ENCODE measurements at places on chromosomes 16 and 17.

DNA sequence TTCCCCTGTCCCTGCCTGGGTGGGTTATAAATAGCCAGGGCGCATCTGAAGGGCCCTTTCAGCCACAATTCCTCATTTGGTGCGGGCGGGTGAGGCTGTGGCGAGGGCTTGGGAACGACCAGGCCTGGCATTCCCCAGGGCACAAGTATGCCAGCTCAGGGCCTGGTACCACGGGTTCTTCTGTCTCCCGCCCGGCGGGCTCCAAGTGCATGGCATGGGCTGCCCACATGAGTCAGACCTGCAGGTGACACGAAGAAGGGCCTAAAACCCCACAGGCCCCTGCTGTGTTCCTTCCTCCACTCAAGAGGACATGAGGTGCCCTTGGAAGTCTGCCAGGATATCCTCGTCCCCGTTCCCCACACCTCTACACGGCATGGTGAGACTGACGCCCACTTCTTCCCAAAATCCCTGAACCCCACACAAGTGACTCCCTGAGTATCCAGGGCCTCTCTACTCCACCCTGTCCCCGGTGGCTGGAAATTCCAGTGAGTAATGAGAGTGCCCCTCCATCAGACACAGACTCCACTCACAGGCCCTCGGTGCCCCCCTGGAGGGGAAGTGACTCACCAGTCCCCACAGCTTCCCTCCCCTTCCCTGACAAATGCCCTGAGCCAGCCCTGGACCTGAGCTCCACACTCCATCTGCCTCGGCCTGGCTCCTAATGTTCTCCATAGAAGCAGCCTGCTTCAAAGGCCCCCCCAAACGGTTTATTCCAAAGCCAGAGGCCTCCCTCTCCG is 68.8 kb downstream of the ABR start:
- DNase-seq, result peak; percentile 97

DNA sequence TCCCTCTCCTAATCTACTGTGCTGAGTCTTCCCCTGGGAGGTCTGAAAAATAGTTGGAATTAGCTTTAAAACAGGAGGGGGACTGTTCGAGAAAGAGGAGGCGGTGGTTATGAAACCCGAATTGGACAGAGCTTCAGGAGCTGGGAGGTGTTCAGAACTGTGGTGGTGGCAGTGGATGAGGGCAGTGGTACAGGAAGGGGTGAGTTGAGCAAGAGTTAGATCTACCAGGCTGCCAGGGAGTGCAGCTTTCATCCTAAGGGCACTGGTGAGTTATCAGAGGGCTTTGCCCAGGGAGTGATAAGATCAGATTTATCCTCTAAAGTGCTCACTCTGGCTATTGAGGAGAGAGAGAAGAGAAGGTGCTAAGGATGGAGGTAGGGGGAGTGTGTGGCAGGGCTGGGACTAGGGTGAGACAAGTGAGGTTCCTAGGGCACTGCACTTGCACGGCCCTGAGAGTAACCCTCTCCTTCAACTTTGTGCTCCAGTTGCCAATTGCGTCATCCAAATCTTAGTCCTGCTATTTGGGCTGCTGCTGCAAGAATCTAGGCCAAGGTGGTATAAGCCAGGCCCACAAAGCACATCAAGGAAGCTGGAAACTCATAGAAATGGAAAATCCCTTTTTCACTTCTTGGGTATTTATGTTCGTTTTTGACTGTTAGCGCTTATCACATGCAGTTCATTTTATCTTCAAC is 540.3 kb downstream of the XYLT1 start:
- DNase-seq, result no peak

DNA sequence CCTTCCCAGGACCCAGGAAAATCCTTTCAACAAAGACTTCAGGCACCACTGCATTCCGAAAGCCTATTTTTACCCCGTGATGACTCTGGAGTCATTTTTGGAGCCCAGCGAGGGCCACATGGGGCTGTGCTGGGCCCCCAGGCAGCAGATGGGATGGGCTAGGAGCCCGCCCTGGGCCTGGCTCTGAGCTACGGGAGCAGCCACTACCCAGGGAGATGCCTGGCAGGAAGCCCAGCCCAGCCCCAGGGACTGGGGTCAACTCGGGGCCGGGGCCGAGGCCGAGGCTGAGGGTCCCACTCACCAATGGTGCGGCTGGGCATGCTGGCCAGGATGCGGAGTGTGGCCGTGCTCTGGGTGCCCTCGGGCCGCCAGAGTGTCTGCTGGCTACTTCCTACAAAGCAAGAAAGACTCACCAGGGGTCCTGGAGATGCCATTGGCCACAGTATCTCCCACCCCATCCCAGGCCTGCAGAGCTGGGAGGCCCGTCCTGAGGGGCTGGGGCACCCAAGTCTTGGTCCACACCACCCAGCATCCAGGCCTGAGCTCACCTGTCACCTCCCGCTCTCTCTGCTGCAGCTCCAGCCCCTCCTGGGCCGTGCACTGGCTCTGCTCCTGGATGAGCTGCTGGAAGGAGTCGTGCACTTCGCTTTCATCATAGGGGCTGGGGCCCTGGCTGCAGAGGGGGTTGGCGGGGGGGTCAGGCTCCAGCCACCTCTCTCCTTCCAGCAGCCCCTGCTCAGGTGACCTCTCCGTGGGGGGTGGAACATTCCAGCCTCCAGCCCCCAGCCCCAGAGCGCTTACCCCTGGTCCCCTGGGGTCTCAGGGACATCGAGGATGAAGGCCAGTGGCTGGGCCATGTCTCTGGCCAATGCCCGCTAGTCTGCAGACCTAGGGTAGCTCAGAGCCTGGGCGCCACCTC is 2.3 kb downstream of the TMC6 start:
- DNase-seq, result no peak

GRCh38 chr16:11414815-11415775 is 69.8 kb downstream of the RMI2 start:
- no peak for DNase-seq

GRCh38 chr16:25575363-25575762 is 116.4 kb upstream of the HS3ST4 start:
- no peak for DNase-seq

GRCh38 chr16:6374821-6375220 is 957.8 kb upstream of the RBFOX1 start:
- no peak for DNase-seq

DNA sequence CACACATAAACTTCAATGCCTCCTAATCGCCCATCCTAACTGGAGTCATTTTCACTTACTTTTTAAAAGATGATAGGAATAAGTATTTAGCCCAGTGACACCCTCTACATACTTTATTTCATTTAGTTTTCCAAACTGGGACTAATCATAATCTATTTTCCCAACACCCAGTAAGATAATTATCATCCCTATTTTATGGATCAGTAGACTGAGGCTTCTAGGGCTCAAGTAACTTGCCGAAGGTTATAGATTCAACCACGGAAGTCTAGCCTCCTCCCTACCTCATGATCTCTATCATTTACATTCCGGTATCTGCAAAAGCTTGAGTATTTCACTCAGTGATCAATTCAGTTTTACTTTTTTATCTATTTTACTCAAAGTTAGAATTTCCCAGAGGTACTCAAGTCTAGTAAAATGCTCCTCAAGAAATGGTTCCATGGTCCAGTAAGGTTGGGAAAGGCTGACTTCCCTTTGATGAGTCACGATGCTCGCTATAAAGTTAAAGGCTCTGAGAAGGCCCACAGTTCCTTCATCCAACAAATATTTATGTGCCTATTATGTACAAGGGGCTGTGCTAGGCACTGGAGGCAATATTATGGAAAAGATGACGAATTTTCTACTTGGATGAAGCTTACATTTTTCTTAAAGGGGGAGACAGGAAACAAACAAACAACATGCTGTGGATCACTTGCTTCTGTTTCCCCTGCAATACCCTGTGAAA is 75.1 kb downstream of the TOX3 start:
- no peak for DNase-seq

DNA sequence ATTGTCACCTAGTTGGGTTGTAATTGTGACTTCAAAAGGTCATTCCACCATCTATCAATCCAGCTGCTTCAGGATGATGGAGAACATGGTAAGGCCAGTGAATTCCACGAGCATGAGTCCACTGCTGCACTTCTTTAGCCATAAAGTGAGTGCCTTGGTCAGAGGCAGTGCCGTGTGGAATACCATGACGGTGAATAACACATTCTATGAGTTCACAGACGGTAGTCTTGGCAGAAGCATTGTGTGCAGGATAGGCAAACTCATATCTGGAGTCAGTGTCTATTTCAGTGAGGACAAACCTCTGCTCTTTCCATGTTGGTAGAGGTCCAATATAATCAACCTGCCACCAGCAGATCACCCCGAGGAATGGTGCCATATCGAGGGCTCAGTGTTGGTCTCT is 650.9 kb downstream of the KCNJ2 start:
- DNase-seq, result peak; percentile 83

GRCh38 chr17:35713069-35713728 is 18.2 kb upstream of the RASL10B start:
- DNase-seq, result peak; percentile 92

- DNase-seq, result no peak
These were observed 77.1 kb downstream of the MMD start for GRCh38 chr17:55344514-55344997.

GRCh38 chr16:53087101-53087500 is 32.3 kb downstream of the CHD9 start:
- DNase-seq, result no peak

GRCh38 chr17:50157891-50158290 is 7.4 kb upstream of the PPP1R9B start:
- DNase-seq, result no peak

DNA sequence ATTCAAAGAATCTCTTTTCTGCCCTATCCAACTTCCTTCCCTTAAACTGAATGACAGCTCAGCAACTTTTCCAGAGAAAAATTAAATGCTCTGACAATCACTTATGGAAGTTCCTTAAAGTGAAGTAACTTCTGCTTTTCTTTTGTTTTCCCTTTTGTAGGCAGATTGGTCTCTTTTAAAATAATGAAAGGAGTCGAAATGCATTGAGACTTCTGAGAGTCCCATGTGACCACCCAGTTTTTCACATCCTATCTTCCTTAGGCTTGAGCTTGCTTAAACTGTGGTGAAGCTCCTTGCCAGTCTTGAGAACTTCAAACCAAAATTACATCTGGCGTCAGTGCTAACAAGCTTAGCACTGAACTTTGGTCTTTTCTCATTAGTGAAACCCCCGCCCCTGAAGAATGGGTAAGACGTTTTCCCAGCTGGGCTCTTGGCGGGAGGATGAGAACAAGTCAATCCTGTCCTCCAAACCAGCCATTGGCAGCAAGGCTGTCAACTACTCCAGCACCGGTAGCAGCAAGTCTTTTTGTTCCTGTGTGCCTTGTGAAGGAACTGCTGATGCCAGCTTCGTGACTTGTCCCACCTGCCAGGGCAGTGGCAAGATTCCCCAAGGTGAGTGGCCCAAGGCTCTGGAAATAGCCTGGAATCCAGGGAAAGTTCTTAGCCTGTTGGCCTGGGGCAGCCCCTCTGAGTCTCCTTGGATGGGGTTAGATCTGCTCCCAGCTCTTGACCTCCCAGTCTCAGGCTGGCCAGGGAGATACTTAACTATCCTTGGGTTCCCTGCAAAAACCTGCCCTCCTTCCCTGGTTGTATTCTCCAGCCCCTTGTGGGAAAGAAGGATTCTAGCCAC is 1.2 kb downstream of the TMEM106A start:
- no peak for DNase-seq

GRCh38 chr16:82067042-82067803 is 32.2 kb downstream of the HSD17B2 start:
- DNase-seq, result no peak

DNA sequence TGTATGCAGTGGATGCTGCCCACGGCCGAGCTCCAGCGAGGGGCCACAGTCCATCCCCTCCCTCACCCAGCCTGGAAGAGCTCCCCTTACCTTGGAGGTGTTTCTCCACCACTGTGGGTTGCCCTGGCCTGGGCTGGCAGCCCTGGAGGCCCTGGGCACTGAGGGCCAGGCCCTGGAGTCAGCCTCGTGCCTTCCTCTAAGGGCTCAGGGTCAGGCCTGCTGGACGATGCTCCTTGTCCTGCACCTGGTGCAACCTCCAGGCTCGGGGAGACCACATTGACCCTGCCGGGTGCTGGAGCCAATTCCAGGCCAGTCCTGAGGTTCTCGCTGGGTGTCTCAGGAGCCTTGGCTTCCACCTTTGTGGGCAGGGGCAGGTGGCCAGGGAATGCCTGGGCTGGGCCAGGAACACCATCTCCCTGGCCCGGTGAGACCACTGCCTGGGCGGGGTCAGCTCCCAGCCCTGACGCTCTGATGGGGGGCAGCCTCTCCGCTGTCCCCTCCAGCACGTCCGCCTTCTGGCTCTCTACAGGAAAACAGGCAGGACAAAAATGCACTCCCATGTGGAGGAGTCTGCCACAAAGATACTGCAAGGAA is 10.4 kb downstream of the MYLK3 start:
- DNase-seq, result no peak

- DNase-seq, result no peak
These were observed 16.3 kb downstream of the ANKFY1 start for GRCh38 chr17:4247361-4247970.

GRCh38 chr17:63317166-63317840 is 128.8 kb downstream of the CYB561 start:
- no peak for DNase-seq

All from EL (cell line).